ENCODE measurements at places on chromosomes 1 and 21. TPM values are rescaled to one million over a fixed set of nuclear protein-coding genes. Genes with fewer than 3 reads are reported as not detected.

OR10Z1 gene
- total RNA-seq = not detected

PCSK9 gene
- 14.8 TPM for total RNA-seq

NECTIN4 gene
- 0.12 TPM for total RNA-seq

CD84 gene
- not detected for total RNA-seq

ASCL5 gene
- not detected for total RNA-seq

AMY2A gene
- not detected for total RNA-seq

INTS11 gene
- total RNA-seq = 62.1 TPM

MROH7 gene
- 0.49 TPM for total RNA-seq

FCER1A gene
- total RNA-seq = not detected

JAM2 gene
- 14.7 TPM for total RNA-seq
